ELF-1 (cell line): ENCODE measurements at places on chromosomes 5 and 9.

GRCh38 chr9:90891308-90892040 lies 89.9 kb downstream of the SYK start:
- DNase-seq: peak; percentile 71

GRCh38 chr5:6730407-6730806 lies 17.2 kb downstream of the TENT4A start:
- DNase-seq: no peak

GRCh38 chr9:130327781-130328348 lies 62.3 kb downstream of the HMCN2 start:
- peak; percentile 59 for DNase-seq

- DNase-seq: no peak
Observed at GRCh38 chr5:107301999-107302398, 368.7 kb downstream of the EFNA5 start.

DNA sequence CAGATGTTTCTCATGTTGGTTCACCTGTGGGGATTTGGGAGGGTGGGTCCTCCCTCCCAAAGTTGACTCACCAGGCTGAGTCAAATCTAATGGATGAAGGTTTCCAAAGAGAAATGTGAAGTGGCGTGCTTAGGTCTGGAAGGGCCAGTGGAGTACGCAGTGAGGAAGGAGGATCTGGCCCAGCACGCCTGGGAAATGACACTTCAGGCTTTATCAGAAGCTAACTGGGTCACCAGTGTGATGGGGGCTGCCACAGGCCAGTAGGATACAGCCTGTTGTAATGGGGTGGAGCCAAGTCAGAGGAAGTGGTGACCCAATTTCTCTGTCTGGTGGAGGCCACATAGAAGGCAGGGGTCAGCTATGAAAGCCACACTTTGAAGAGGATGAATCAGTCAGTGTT lies 18.0 kb downstream of the POLR1E start:
- DNase-seq: no peak

DNA sequence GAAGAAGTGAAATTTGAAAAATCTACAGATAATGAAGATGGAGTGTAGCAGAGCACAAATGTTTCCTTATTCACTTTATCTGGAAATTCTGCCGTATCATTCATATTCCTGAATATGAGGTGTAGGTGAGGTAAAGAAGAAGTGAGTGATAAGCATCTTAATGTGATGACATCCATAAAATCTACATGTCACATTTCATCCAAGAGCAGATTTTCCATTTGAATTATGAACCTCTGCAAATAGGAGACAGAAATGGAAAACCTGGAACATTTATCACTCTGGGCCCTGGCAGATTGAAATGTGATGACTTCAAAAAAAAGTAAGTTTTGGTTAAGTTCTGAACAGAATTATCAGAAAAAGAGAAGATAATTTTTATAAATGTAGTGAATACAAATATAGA lies 240.2 kb downstream of the CDH12 start:
- DNase-seq: no peak

DNA sequence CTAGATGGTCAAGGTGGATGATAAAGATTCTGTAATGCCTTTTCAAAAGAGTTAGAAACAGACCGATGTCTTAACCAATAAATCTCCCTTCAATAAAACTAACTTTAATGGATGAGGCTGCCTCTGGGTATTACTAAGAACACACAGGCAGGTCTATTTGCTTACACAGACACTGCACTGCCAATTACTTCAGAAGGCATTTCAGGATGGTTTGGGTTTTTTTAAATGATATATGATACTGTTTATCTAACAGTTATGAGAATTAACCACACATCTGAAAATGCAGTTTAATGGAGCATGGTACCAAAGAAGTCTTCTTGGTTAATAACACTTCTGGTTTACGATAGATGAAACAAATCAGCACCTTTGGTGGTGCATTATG lies 367.9 kb upstream of the GRAMD2B start:
- no peak for DNase-seq

DNA sequence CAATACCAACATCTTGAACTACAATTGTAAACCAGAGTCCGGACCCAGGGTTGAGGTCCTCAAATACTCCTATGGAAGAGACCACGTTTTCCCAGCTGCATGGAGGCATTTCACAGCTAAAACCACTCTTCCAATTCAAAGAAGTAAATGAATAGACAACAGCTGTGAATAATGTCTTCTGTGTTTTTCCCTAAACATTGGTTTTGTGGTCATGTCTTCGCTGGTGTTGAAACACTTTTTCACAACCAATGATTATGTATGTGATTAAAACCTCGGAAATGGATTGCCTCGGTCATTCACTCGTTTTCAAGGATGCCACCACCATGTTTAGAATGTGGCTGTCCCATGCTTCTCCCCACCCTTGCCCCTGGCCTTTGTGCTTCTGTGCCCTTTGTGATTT lies 9.4 kb upstream of the TENT4A start:
- no peak for DNase-seq

DNA sequence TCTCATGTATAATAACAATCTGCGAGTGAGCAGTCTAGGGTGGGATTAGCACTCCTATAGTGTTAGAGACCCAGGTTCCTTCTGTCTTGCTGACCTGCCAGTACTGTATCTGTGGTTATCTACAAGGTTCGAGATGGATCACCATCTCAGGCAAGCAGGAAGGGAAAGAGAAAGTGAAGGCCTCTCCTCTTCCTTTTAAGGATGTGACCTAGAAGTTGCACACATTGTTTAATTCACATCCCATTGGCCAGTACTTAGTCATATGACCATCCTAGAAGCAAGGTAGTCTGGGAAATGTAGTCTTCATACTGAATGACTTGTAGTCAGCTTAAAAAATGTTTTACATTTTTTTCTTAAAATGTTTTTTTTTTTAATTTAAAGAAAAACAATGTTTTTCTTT lies 168.6 kb downstream of the CARTPT start:
- no peak for DNase-seq

- DNase-seq: no peak
Observed at GRCh38 chr9:137791947-137792346, 85.6 kb upstream of the CACNA1B start.

- no peak for DNase-seq
Observed at GRCh38 chr5:96024683-96025475, 63.2 kb upstream of the ELL2 start.

DNA sequence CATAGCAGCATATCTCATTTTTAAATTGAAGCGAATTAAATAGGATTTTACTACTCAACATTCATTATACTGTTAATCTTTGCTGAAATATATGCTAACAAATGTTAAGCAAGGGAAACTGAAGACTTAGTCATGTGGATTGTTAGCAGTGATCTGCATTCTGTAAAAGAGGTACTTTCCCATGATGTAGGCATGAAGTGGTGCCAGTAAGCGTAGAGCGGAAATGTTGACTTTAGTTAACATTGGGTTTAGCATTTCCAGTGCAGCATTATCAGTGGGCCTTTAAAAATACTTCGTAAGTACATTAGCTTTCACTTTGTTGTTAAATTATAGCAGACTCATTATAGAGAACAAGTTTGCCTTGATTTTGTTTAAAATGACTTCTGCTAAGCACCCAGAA lies 130.3 kb downstream of the CDC42SE2 start:
- DNase-seq: no peak

DNA sequence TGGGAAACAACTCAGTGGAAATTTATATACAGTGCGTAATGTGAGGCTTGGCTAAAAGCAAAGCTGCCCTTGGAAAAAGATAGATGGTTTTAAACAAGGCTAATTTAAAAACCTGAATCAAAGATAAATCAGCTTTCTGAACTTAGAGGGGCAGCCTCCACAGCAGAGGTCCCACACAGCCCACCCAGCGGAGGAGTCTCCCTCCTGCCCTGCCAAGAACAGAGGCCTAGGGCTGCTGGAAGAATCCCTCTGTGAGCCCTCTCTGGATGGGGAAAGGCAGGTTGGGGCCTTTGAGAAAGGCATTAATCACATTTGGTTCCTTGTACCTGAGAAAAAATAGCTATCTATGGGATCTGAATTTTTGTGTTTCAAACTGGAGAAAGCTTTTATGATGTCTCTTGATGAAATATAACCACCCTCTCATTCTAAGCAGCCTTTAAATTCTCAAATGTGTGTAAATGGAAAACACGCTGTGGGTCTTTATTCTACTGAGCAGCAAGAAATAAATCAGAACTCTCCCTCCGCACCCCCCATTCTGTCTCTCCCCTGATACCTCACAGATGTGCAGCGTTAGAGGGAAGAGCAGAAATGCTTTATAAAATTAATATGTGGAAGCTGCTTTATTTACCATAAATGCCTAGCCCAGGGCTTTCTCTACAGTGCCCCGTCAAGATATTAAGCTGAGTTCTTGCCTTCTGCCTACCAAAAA lies 329.2 kb downstream of the EFNA5 start:
- no peak for DNase-seq

GRCh38 chr9:134482226-134482625 lies 156.0 kb downstream of the RXRA start:
- DNase-seq: no peak

GRCh38 chr5:112738191-112738560 lies 491 bp downstream of the APC start:
- DNase-seq: peak; percentile 18

DNA sequence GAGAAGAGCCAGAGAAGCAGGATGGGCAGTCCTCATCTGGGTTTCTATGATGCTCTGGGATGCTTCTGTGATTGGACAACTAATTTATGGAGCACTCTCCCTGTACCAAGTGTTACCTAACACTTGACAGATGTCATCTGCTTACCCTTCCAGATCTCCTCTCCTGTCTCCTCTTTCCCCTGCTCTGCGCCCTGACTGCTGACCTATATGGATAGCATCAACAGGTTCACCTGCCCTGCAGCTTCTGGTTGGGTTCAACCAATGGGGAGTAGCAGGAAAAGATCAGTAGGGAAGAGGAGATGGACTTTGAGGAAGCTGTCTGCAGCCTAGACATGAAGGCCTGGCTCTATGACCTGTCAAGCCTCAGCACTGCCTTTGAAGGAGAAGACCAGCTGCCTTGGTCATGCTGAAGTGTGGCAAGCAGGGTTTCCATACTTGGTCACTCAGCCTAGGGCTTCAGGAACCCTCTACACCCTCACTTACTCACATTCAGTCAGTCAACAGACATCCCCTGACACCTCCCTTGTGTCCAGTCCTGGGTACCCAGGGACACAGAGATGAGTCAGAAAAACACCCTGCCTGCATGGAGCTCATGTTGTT lies 11.3 kb upstream of the P4HA2 start:
- DNase-seq: no peak

DNA sequence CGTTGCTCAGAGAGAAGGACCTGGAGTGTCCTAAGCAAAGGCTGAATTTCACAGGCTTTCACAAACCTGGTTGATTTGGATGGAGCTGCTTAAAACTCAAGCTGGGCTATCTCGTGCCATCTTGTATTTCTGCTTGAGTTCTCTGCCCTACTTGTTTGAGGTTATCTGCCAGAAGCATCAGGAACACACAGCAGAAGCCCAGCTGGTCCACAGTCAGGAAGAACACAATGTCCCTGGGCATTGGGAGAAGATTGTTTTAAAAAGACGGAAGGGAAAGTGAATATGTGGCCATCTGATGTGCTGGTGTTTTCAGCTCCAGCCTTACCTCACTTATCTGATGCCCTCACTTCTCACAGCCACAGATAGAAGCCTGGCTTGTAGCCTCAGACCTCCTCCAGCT lies 32.9 kb upstream of the SLC36A1 start:
- no peak for DNase-seq
